ENCODE measurements at places on chromosomes 16 and 17. TPM values are rescaled to one million over a fixed set of nuclear protein-coding genes. Genes with fewer than 3 reads are reported as not detected.

GRCh38 chr17:78375401-78376151 lies 2.9 kb upstream of the PGS1 start:
- no peak for DNase-seq
- peak overlapping the region; percentile 51 for H3K27ac ChIP-seq
- H3K4me1 ChIP-seq: peaks cover 58% of the 10 kb centered on the region
- no peak overlapping the region for H3K4me3 ChIP-seq
- H3K36me3 ChIP-seq: no peaks in the 10 kb centered on the region
- no peaks in the 10 kb centered on the region for H3K27me3 ChIP-seq

DNA sequence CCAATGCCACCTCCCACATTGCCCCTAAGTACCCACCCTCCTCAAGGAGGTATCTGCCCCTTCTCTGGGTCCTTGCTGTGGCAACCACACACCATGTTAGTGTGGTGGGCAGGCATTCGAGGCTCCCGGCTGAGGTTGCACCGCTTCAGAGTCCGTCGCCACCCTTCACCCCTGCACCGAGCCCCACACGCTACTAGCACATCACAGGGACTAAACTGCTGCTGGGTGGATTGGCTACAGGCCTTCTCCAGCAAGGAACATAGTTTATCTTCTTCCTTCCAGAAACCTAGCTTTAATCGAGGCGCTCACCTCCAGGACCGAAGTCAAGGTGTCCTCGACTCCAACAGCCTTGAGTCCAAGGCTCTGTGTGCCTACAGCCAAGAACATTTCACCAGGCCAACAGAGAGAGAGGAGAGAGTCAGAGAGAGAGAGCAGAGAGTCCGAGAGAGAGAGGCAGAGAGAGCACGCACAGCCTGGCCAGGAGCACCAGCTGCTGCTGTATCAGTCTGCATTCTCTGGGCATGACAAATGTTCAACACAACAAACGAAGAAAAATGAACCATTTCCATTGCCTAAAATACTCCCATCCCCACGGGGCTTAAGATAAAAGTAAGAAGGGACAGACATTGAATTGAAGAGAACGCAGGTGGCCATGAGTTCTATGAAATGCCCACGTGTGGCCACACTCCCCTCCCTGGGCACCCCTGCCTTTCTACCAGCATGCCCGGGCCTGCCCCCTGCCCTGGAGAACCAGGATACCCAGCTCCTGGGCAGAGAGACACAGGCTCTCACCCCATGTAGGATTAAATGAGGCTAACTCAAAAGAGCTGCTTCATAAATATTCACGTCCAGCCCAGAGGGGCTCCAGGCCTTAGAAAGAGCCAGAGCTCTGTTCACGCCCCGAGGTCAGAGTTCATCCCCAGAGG lies 94.9 kb downstream of the RBFOX3 start:
- H3K4me1 ChIP-seq: peaks cover 2% of the 10 kb centered on the region
- no peak overlapping the region for H3K27ac ChIP-seq
- H3K27me3 ChIP-seq: peaks cover 68% of the 10 kb centered on the region
- H3K4me3 ChIP-seq: no peak overlapping the region
- no peaks in the 10 kb centered on the region for H3K36me3 ChIP-seq

- H3K27me3 ChIP-seq: no peaks in the 10 kb centered on the region
- no peak for DNase-seq
Measured at GRCh38 chr17:78651554-78651953, 74.4 kb upstream of the DNAH17 start.

DNA sequence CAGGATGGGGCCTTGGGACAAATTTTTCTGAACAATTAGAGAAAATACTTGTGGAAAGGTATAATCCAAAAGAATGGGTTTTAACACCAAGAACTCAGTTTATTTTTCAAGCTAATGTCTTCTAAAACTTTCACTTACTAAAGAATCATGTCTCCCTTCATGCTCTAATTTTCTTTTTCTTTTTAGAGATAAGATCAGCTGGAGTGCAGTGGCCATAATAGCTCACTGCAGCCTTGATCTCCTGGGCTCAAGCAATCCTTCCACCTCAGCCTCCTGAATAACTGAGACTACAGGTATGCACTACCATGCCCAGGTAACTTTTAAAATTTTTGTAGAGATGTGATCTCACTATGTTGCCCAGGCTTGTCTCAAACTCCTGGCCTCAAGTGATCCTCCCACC lies 5.5 kb downstream of the OR4D1 start:
- H3K4me3 ChIP-seq: no peak overlapping the region
- H3K4me1 ChIP-seq: peaks cover 13% of the 10 kb centered on the region
- no peak for DNase-seq
- H3K27ac ChIP-seq: no peak overlapping the region

DNA sequence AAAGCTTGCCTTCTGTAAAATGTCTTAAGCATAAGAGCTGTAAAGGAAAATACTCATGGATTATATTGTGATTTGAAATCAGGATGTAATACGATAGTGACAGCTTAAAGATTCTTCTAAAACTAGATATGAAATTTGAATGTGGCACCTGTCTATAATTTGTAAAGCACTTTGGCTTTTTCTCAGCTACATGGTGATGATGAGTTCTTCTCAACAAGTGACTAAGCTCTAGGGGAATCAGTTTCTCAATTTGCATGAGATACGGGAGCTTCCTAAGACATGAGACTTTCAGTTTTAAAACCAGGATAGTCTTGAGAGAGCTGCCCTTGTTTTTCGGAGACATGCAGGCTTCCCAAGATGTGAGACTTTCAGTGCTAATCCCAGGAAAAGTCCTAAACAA lies 439.2 kb downstream of the CDH13 start:
- no peaks in the 10 kb centered on the region for H3K36me3 ChIP-seq
- no peak overlapping the region for H3K4me3 ChIP-seq
- H3K27me3 ChIP-seq: no peaks in the 10 kb centered on the region
- H3K4me1 ChIP-seq: no peaks in the 10 kb centered on the region
- no peak for DNase-seq
- H3K27ac ChIP-seq: no peak overlapping the region

DNA sequence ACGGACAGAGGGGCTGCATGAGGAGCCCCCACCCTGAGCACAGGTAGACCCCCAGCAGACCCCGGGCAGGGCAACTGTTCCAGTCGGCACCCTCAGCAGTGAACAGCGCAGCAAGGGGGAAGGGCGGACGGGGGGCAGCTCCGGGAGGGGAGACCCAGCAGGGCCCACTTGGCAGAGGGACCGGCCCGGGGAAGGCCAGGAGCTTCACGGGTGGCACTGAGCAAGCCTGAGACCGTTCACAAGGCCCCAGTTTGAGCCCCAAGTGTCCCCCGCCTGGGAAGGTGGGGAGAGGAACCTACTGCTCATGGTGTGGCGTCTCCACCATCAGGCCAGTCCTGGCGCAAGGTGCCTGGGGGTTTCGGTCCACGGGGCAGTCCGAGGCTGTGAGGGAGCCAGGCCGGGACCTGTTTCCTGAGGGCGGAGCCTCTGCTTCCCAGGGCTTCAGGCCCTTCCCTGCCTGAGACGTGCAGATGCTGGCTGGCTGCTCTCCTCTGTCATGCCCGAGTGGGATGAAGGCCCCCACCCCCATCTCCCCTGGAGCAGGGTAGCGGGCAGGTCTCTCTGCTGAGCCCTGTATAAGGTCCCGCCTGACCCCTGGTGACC lies 54.4 kb upstream of the GNG13 start:
- no peaks in the 10 kb centered on the region for H3K36me3 ChIP-seq
- H3K27me3 ChIP-seq: no peaks in the 10 kb centered on the region
- H3K4me3 ChIP-seq: no peak overlapping the region
- no peaks in the 10 kb centered on the region for H3K4me1 ChIP-seq
- no peak for DNase-seq

DNA sequence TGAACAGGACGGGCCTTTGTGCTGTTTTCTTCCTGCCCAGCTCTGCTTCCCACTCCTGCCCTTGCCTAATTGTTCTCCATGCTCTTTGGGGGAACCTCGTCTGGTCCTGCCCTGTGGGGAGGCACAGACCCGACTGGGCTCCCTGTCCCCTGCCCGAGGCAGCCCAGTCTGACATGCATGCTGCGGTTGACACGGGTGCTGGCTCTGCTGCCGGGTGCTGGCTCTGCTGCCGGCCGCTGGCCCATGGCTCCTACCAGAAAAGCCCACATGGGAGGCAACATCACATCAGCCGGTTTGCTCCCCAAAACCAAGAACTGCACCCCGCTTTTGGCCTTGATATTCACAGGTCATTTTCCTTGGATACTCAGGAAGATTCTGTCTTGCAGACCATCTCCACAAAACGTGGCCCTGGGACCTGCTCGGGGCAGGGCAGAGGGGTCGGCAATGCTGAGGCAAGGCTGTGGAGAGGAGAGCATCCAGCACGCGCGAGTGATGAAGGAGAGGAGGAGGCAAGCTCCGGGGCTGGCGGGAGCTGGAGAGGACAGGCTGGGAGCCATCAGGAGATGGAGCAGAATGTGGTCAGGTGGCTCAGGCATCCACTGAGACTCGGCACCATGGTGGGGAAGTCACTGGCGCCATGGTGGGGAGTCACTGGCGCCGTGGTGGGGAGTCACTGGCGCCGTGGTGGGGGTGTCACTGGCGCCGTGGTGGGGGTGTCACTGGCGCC lies 31.6 kb downstream of the RBFOX3 start:
- peaks cover 41% of the 10 kb centered on the region for H3K27me3 ChIP-seq
- no peaks in the 10 kb centered on the region for H3K36me3 ChIP-seq
- no peaks in the 10 kb centered on the region for H3K4me1 ChIP-seq
- no peak overlapping the region for H3K27ac ChIP-seq

GRCh38 chr17:78359997-78360370 lies at the start of gene SOCS3:
Gene SOCS3, minus strand, starts transcription at chr17:78360077. Its CDS starts 982 bp downstream, at chr17:78359095.
- H3K4me3 ChIP-seq: peak within 1 kb of the TSS; percentile 91
- H3K27me3 ChIP-seq: no peaks in the 10 kb centered on the region
- peaks cover 12% of the 10 kb centered on the region for H3K36me3 ChIP-seq
- peak within 1 kb of the TSS; percentile 95 for H3K27ac ChIP-seq
- peak; percentile 96 for DNase-seq
- H3K4me1 ChIP-seq: peaks cover 57% of the 10 kb centered on the region

GRCh38 chr17:72618001-72618509 lies 474.4 kb downstream of the SLC39A11 start:
- peak; percentile 69 for DNase-seq
- H3K27me3 ChIP-seq: peaks cover 10% of the 10 kb centered on the region
- H3K27ac ChIP-seq: peak overlapping the region; percentile 39
- peak overlapping the region; percentile 6 for H3K4me3 ChIP-seq
- peaks cover 41% of the 10 kb centered on the region for H3K4me1 ChIP-seq

DNA sequence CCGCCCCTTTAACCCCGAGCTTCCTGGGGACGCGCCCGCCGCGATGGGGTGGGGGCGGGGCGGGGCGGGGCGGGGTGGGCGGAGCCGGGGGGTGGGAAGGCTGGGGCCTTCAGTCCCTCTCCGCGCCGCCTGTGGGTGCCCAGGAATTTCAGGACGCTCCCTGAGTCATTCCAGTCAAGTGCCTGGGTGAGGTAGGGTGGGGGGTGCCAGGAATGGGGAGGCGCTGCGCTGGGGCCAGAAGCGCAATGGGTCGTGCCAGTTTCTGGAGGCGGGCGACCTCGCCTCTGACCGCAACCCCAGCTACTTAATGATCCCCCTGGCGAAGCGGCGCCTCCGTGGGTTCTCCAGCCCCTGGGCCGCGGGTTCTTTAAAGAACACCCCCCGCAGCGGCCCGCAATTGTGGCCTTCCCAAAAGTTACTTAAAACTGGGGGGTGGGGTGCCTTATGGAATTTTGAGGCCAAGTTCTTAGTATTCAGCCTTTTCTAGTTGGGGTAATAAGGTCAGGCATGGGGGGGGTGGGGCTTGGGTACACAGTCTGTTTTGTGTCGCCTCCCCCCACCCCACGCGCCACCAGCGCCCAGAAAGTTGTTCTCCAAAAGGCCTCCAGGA lies 826 bp upstream of the GSE1 start:
- peak; percentile 89 for DNase-seq
- peaks cover 77% of the 10 kb centered on the region for H3K4me1 ChIP-seq
- H3K4me3 ChIP-seq: peak overlapping the region; percentile 71
- H3K27me3 ChIP-seq: no peaks in the 10 kb centered on the region
- H3K36me3 ChIP-seq: no peaks in the 10 kb centered on the region

- peak overlapping the region; percentile 4 for H3K4me3 ChIP-seq
- H3K27me3 ChIP-seq: peaks cover 62% of the 10 kb centered on the region
- DNase-seq: no peak
Measured at GRCh38 chr17:47846716-47847340, 4.1 kb downstream of the SP6 start.

DNA sequence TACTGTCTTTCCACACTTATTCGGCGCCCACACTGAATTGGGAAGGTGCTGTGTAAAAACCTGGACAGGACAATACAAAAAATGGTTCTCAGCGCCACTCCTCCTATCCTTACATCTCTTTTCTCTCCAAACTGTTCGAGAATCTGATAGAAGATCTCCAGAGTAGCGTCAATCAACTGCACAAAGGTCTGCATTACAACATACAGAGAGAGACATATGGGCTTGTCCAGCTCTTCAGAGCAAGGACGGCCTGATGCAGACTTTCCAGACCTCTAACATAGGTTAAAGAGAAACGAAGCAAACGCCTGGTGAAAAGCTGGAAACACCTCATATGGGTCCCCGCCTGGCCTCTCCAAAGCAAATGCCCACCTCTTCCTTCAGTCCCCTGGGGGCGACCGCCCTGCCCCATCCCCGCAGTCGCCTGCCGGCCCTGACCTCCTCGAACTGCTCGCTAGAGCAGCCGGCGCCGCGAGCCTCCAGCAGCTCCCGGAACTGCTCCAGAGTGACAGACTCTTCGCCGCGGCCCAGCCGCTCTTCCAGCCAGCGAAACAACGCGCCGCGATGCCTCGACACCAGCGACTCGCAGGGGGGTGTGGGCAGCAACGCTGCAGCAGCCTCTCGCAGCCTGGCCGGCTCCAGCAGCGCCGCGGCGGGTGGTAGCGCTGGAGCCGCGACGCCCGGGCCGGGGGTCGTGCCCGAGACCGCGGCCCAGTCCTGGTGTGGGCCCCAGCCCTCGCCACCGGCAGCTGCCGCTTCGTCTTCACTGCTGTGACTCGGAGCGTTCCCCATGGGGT lies 526 bp downstream of the ZZEF1 start:
- H3K27ac ChIP-seq: peak overlapping the region; percentile 99
- peak overlapping the region; percentile 97 for H3K4me3 ChIP-seq

DNA sequence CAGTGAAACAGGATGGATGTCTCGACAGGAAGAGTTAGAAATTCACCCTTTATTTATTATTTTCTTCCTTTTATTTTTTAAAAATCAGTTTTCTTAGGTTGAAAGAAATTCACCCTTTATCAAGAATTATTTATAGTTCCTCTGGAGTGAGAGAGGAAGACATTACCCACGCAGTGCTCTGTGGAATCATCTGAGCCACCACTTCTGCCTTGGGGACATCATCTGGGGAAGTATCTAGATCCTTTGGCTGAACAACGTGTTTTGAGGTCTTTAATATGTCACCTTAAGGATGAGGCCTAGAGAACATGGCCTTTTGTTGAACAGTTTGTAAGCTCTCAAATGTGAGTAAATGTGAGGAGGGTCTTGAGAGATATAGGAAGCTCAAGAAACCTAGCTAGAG lies 183.3 kb downstream of the UTP18 start:
- no peaks in the 10 kb centered on the region for H3K36me3 ChIP-seq
- no peak overlapping the region for H3K27ac ChIP-seq
- no peak overlapping the region for H3K4me3 ChIP-seq
- H3K27me3 ChIP-seq: peaks cover 2% of the 10 kb centered on the region
- DNase-seq: no peak

- peaks cover 35% of the 10 kb centered on the region for H3K4me1 ChIP-seq
- no peaks in the 10 kb centered on the region for H3K36me3 ChIP-seq
Measured at GRCh38 chr17:44222112-44222869, 2.8 kb upstream of the UBTF start.

GRCh38 chr17:70961341-70961740 lies 792.0 kb downstream of the KCNJ2 start:
- H3K27me3 ChIP-seq: no peaks in the 10 kb centered on the region
- H3K36me3 ChIP-seq: no peaks in the 10 kb centered on the region
- H3K27ac ChIP-seq: no peak overlapping the region
- no peak overlapping the region for H3K4me3 ChIP-seq

Gene SLFN11
- total RNA-seq: 6.0 TPM

Gene FOXL1
- not detected for total RNA-seq

Gene CES5A
- 0.60 TPM for total RNA-seq

Gene CD300H
- not detected for total RNA-seq

Gene GCGR
- total RNA-seq: 0.64 TPM

Gene FNDC8
- not detected for total RNA-seq

Gene SYT17
- total RNA-seq: 2.5 TPM

Gene SERPINF2
- total RNA-seq: 5.2 TPM

Gene TBX2
- 3.1 TPM for total RNA-seq

Gene CTRB1
- total RNA-seq: not detected
